ENCODE measurements at places on chromosomes 16 and 17. TPM values are rescaled to one million over a fixed set of nuclear protein-coding genes. Genes with fewer than 3 reads are reported as not detected.

Gene AXIN2
- 10.7 TPM for total RNA-seq

Gene RNF43
- 0.04 TPM for total RNA-seq

- H3K27ac ChIP-seq: no peak overlapping the region
- H3K27me3 ChIP-seq: peaks cover 14% of the 10 kb centered on the region
- no peak for DNase-seq
- peaks cover 4% of the 10 kb centered on the region for H3K36me3 ChIP-seq
- peaks cover 7% of the 10 kb centered on the region for H3K4me1 ChIP-seq
- no peak overlapping the region for H3K4me3 ChIP-seq
These were observed 74.1 kb downstream of the KLHDC4 start for GRCh38 chr16:87691686-87692079.

- H3K36me3 ChIP-seq: no peaks in the 10 kb centered on the region
- peaks cover 34% of the 10 kb centered on the region for H3K4me1 ChIP-seq
- DNase-seq: no peak
- peak overlapping the region; percentile 92 for H3K4me3 ChIP-seq
- peak overlapping the region; percentile 96 for H3K27ac ChIP-seq
- no peaks in the 10 kb centered on the region for H3K27me3 ChIP-seq
These were observed 1.3 kb upstream of the NUTF2 start for GRCh38 chr16:67845291-67846062.

Gene C17orf67
- 2.7 TPM for total RNA-seq

DNA sequence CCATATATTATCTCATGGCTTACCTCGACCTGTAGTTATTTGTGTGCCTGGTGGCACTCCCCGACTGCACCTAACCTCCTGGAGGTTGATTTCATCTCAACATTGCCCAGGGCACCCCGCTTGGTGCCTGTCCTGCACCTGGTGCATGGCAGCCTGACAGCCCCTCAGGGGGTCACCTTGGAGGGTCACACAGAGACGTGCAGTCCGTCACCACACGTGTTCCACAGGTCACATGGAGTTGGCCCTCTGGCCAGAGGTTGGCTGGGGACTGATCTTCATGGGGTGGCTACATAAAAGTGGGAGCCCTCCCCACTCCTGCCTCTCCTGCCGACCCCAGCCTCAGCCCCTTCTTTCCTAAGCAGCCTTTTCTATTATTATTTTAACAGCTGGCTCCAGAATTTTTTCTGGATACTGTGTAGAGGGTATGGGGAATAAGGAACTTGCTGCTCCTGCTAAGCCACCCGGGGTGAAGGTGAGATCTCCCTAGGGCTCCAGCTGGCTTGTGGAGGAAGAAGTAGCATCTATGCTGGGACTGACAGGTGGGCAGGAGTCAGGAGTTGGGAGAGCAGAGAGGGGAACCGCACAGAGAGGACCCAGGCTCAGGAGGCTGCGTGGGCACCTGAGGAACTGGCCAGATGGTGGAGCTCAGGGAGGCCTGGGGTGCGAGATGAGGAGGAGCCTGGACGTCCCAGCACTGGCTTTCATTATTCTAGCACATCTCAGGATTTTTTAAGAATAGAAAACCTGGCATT is 12.5 kb upstream of the NKD1 start:
- H3K4me3 ChIP-seq: no peak overlapping the region
- no peak for DNase-seq
- no peak overlapping the region for H3K27ac ChIP-seq

- H3K4me3 ChIP-seq: no peak overlapping the region
- no peaks in the 10 kb centered on the region for H3K27me3 ChIP-seq
- peaks cover 69% of the 10 kb centered on the region for H3K36me3 ChIP-seq
- no peaks in the 10 kb centered on the region for H3K4me1 ChIP-seq
- no peak for DNase-seq
These were observed 8.9 kb downstream of the TNFAIP1 start for GRCh38 chr17:28344435-28344901.

Gene GP2
- total RNA-seq: not detected

DNA sequence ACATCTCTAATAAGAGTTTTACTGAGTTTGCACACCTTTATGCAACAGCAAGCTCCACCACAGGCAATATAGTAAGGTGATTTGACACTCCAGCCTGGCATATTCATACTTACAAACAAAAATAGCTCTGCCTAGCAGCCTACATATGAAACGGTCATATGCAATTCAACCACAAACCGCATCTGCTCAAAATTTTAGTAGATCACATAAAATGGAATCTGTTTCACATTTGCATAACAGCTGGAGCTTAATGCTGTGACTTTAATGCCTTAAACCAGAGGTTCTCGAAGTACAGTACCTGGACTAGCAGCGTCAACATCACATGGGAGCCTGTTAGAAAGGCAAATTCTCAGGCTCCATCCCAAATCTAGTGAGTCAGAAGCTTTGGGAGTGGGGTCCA is 578.4 kb downstream of the CDH11 start:
- no peak overlapping the region for H3K4me3 ChIP-seq
- no peaks in the 10 kb centered on the region for H3K4me1 ChIP-seq
- no peak for DNase-seq
- no peaks in the 10 kb centered on the region for H3K27me3 ChIP-seq
- no peaks in the 10 kb centered on the region for H3K36me3 ChIP-seq
- H3K27ac ChIP-seq: no peak overlapping the region

DNA sequence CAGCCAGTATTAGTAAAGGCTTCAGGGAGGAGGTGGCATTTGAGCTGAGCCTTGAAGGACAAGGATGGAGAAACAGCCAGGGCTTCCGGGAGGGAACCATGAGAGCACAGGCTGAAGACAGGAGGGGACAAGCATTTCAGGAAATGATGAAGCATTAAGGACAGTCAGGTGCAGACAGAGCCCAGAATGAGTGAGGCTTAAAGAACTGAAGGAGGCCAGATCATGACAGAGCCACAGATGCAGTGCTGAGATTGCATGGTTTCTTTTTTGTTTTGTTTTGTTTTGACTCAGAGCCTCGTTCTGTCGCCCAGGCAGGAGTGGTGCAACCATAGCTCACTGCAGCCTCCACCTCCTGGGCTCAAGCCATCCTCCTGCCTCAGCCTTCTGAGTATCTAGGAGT is 211.5 kb downstream of the SOX9 start:
- no peak for DNase-seq
- no peaks in the 10 kb centered on the region for H3K27me3 ChIP-seq
- no peak overlapping the region for H3K4me3 ChIP-seq
- peaks cover 9% of the 10 kb centered on the region for H3K4me1 ChIP-seq
- H3K27ac ChIP-seq: no peak overlapping the region
- no peaks in the 10 kb centered on the region for H3K36me3 ChIP-seq

DNA sequence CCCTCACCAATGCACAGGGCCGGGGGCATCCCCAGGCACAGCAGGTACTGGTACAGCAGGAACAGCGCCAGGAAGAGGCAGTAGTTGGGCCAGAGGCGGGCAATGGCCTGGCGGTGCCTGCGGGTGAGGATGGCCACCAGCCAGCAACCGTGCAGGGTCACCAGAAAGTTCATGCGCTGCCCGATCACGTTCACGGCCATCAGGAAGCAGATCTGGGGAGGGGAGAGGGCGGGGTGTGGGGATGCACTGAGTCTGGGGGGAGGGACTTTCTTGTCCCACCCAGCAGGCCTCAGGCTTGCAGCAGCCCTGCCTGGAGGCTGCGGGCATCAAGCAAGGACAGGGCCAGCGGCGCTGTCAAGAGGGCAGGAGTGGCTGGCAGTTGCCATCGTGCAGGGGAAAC is 25.4 kb downstream of the CTU2 start:
- H3K27me3 ChIP-seq: no peaks in the 10 kb centered on the region
- DNase-seq: no peak
- peaks cover 39% of the 10 kb centered on the region for H3K36me3 ChIP-seq
- H3K27ac ChIP-seq: no peak overlapping the region

All from A673 (cell line).